Activated CD4-positive, alpha-beta T cell treated with anti-CD3 and anti-CD28 coated beads, Interleukin-2, Interleukin-4, amounts not matched to agents 100 ng/mL and 50 ng/mL, durations not matched to agents 16 hours and 8 hours (primary cell): ENCODE measurements at places on chromosomes 11 and 22.
A peak's percentile ranks its signal among the peaks of the same experiment; 100 is the strongest.

GRCh38 chr11:69537126-69537525 is 55.7 kb downstream of the LINC01488 start:
- no peak for DNase-seq

- DNase-seq: no peak
These were observed 492 bp upstream of the LUZP2 start for GRCh38 chr11:24496386-24496735.

DNA sequence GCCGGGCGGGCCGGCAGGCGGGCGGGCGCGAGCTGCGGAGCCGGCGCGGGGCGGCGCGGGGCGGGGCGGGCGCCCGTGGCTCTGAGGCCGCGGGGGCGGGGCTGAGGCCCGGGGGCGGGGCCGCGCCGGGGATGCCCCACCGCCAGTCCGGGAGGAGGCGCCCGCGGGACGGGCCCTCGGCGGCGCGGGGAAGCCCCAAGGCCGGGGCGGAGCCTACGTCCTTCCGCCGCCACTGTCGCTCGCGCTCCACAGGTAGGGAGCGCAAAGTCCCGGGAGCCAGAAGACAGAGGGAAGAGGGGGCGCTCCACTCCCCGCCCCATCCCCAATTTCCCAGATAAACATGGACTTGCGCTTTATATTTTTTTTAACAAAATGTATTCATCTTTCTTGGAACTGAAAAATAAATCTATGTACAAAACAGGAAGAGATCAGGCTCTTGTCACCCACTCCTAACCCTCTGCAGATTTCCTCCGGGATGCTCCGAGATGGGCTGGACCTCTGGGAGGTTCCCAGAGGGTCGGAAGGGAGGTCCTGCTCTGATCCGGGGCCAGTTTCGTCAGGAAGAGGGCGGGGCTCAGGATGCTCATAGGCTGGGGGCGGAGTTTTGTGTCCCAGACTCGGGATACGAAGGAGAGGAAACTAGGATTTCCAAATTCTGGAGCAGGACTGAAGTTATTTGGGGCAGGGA is at the start of gene MAP4K2:
MAP4K2 (minus strand) TSS at position 57 of the 688 bp plus-strand sequence. CDS start 65 bp downstream, outside the sequence.
- peak; percentile 80 for DNase-seq

GRCh38 chr11:91041626-91042025 is 818.8 kb upstream of the CHORDC1 start:
- no peak for DNase-seq

GRCh38 chr22:37996079-37996478 is 11.7 kb upstream of the SOX10 start:
- no peak for DNase-seq

GRCh38 chr22:39580006-39580441 is 9.5 kb downstream of the CACNA1I start:
- no peak for DNase-seq

DNA sequence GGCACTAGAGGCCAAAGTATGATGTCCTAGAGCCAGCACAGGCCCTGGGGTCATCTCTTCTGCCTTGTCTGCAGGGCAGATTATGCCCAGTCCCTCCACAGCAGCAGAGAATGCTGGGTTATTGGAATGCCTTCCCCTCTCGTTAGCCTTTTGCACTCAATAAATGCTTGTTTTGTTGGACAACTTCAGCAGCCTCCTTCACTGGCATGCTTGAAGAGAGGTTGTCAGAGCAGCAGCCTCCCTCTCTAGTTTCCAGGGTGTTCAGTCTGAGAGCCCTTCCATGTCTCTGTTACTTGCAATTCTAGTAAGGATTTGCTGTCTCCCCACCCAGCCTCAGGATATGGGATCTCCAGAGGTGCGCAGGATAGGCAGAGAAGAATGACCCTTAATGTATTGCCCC is 82.9 kb downstream of the PKNOX2 start:
- DNase-seq: no peak

DNA sequence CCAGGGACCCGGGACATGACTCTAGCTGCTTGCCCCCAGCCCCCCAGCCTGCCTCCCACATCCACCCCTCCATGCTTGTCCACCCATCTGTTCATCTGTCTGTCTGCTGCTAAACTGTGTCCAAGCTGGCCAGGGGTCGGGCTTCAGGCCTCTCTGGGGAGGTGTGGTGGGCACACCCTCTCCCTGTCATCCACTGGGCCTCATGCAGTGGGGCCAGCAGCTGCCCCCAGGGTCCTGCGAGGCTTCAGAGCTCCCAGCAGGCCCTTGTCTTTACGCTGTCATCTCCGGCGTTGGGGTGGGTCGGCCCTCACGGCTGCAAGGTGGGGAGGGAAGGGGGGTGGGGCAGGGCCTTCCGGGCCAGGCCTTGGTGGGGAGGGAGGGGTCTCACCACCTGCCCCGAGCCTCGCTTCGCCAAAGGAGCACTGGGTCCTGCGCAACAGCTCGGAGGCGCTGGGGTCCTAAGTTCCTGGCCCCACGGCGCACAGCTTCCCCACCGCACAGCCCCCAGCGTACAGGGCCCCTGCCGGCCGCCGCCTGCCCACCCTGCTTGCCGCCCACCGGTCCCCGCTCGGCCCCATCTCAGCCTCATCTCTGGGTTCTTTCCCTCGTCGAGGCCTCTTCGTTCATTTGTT is 26.7 kb downstream of the MOB2 start:
- no peak for DNase-seq

DNA sequence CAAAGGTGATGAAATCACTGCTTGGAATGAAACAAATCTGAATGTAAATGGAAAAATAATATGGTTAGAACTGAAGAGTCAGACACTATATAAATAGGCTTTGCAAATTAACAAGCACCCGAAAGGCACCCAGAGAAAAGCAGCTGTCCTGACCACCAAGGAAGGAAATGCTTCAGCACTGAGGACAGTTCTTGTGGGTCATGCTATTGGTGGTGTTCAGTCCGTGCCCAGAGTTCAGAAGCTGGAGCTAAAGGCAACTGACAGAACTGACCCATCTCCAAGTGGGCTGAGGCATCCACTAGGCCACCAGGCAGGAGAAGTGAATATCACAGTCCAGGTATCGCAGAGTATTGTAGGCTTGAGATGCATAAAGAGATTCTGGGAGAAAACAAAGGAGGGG is 208.9 kb downstream of the OPCML start:
- no peak for DNase-seq

DNA sequence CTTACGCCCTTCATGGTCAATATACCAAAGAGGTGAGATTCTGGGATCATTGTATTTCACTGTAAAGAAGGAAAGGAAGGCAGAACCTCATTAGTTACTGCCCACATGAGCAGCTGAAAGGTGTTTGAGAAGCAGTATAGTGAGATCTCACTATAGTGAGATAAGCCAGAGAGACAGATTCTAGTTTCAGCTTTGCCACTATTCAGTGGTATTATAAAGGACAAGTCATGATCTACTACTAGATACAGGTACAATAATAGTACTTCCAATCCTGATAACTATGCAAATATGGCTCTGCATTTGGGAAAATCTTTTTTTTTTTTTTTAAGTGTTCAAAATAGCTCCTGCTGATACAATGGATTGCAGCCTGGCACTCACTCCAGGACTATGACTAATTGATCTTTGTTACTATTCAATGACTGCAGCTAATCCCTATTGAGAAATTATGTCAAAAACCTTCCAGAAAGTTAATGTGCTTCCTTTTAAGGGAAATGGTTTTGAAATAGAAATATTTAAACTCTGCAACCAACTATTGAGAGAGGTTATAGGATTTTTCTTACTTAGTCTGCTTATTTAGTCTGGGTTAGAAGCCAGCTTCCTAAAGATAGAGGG is 8.3 kb upstream of the DLAT start:
- DNase-seq: no peak

- no peak for DNase-seq
These were observed 2.8 kb downstream of the TMEM109 start for GRCh38 chr11:60916669-60917206.

DNA sequence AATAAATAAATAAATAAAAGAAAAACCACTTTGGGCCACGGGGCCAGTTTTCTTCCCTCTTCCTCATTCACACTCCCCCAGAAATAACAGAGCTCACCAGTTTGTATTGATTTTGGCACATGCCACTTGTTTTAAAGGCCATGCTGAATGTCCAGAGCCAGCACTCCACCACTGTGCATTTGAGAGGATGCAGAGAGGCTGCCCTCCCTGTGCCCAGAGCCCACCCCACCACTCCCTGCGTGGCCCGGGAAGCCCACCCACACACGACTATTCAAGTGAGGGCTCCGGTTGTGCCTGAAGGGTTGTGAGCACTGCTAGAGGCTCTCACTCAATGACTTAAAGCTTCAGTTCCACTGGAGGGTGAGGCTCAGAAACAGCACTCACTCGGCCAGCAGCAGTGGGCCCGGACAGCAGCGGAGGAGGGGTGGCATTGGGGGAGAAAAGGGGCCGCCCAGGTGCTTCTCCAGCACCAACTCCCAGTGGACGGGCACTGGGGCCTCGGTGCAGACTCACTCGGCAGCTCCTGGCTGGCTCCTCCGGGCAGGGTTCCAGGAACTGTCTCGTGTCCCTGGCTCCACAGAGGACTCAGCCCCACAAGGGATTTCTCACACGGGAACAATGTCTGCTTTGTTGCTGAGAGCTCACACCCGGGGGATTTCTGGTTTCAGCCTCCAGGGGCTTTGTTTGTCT is 112.7 kb downstream of the SHANK2 start:
- DNase-seq: no peak

DNA sequence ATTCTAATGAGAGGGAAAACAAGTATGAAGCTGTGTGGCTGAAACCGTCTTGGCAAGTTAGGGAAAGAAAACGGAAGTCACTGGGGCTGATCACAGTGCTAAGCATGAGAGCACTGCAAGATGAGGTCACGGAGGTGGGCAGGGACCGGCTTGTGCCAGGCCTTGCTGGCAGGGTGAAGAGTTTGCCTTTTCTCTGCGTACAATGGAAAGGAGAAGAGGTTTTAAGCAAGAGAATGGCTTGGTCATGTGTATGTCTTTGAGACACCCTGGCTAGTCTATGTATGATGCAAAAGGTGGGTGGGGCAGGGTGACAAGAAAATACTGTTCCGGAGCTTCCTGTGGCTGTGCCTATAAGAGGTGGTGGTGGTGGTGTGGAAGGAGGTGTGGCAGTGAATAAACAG is 567.9 kb downstream of the NTM start:
- DNase-seq: no peak

- no peak for DNase-seq
These were observed 175.0 kb upstream of the BDNF start for GRCh38 chr11:27874998-27875830.
